ENCODE measurements at places on chromosomes 16 and 17.

GRCh38 chr17:31417051-31417792 lies 25.7 kb downstream of the RAB11FIP4 start:
- no peak for DNase-seq

DNA sequence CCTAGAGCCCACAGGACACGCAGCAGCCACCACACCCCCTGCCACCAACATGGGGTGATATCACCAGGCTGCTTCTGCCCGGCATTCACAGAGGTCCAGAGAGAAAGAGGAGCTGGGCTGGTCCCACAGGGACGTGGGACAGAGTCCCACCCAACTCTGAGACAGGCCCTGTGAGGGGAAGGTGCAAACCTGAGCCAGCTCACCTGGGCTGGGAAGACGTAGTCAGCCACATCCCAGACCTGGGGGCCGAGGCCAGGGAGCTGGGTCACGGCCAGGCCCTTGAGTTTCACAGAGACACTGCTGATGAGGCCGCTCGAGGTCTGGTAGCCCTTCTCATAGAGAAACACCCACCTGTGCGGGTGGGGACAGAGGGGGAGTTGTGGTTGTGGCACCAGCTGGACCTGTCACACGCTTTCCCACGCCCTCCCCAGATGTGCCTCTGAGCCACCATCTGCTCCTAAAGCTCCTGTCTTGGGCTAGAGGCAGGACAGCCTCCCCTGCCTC lies 11.2 kb downstream of the P2RX1 start:
- DNase-seq, result no peak

DNA sequence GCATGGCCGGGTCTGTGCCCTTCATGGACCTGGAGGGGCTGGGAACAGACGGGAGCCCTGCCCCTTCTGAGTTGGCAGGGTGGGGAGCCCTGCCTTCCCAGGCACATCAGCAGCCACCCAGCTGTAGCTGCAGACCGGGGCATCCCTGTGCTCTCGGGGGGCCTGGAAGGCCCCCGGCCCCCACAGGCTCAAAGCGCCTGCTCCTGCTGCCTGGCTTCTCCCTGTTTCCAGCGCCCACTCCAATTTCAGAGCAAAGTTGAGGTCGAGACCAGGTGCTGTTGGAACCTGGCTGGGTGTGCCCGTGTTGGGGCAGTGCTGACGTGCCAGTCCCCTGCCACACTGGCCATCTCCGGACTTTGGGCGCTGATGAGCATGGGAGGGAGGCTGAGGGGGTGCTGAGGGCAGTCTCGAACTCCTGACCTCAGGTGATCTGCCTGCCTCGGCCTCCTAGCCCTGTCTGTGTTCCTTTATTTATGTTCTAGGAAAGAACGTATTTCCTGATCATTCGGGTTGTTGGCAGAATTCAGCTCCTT lies 4.9 kb upstream of the PRSS27 start:
- no peak for DNase-seq

DNA sequence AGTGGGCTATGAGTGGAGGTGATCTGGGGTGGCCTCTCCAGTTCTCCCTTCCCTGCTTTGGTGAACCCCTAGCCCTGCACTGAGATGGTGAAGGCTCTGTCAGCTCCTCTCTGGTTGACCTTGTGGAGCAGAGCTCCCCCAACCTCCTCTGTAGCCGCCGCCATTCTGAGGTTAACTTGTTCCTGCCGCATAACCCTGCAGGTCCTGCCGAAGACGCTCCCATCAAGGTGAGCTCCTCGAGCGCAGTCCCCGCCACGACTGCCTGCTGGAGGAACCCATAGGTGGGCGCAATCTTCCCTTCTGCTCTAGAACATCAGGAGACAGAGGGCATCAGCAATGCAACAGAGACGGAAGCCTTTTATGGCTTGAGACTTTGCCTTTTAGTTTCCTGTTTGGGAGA lies 15.2 kb upstream of the SLC47A2 start:
- DNase-seq, result no peak

All from NCI-H774 (cell line).